M059J (cell line): ENCODE measurements at places on chromosomes 13 and 19.

- DNase-seq: no peak
Observed at GRCh38 chr13:98919566-98919965, 58.3 kb downstream of the DOCK9 start.

DNA sequence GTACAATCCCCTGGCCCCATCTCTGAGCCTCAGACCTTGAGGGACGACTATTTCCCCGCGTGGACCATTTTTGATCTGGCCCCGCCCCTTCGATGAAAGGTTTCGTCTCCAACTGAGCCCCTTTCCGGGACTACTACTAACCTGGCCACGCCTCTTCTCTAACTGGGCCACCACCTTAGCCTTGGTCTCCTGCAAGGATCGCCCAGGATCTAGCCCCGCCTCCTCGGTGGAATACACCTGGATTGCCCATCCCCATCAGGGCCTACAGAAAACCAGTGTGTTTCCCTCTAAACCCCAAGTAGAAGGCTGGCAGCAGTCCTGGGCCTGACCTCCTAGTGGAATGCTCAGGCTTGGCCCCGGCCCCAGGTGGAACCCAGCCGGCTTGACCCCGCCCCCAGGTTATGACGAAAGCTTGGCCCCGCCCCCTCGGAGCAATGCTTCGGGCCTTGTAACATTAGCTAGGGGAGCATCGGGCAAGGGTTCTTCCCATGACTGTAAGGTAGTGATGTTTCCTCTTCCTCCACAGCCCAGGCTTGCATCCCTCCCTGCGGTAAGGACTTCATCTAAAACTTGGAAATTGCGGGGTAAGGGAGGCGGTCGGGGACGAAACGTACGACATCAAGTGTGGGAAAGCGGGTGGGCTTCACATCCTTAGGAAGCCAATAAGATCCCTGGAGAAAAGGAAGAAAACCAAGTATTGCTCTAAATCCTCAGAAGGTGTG is 9.1 kb downstream of the SPACA6 start:
- no peak for DNase-seq

DNA sequence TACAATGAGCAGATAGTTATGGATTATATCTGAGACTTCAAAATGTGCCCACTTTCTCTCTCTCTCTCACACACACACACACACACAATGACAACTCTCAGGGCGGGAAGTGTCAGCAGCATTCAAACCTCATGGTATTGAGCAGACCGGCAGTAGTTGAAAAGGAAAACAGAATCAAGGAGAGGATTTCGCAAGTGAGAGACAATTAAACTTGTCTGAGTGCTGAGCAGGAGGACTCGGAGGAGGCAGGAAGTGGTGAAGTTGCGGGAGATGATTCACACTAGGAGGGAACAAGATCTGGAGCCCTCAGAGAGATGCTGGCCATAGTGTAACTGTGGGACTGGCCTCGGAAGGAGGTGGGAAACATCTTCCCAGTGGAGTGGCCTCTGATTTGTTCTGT is 353.1 kb downstream of the EFNB2 start:
- peak; percentile 90 for DNase-seq

DNA sequence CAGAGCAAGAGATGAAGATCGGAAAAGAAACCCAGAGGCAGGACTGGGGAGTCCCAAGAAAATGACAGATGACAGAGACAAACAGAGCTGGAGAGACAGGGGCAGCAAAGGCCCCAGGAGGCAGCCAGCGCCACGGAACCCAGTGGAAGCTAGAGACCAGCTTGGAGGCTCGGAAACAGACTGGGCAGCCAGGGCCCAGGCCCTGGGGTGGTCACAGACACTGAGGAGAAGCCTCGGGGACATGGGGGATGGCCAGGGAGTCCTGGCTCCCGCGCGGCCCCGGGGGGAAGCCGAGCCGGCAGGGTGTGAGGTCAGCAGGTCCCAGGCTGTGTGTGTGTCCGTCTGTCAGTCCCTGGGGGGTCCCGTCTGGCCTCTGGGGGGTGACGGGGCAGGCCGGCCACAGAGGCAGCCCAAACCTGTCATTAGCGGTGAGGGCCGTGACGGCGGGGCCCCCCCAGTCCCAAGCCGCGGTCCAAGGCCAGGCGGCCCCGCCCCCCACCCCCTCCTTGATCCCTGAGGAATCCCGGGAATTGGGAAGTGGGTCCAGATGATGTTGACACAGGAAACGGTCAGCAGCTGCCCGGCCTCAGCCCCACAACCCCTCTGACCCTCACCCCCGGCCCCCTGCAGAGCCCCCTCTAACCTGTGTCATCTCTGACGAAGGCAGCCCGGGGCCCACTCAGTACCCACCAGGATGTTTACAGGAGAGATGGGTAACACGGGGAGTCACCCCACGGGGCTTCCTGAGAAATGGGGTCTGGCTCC is 2.5 kb upstream of the TMEM190 start:
- DNase-seq: peak; percentile 78

DNA sequence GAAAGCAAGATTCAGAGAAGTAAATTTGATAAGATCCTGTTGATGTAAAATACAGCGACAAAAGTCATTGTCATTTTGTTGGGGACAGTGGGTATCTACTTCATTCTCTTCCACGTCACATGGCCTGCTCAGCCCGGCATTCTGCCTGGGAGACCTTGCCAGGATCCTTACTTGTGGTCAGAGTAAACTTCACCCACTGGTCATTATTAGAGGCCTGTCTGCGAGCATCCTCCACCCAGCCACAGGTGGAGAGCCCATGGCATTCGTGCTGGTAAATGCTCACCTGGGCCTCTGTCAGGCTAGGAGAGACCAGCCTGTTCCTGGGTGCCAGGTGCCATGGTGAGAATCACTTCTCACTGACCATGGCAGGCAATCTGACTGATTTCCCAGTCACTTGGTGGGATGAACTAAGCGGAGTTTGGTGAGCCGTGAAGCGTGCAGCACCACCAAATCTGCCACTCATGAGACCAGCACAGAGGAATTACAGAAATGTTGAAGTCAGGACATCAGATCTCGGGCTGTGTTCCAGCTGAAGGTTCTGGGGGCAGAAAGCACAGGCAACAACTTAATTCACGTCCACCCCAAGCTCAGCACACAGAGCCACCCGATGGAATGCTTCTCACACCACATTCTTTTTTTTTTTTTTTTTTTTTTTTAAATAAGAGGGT is 107.0 kb downstream of the SIPA1L3 start:
- no peak for DNase-seq
